ENCODE measurements at places on chromosomes 12 and 14. TPM values are rescaled to one million over a fixed set of nuclear protein-coding genes. Genes with fewer than 3 reads are reported as not detected.

LIN7A gene
- polyA plus RNA-seq: not detected

PLEKHD1 gene
- not detected for polyA plus RNA-seq

POTEM gene
- polyA plus RNA-seq: not detected

STYX gene
- polyA plus RNA-seq: 5.5 TPM

MYF6 gene
- not detected for polyA plus RNA-seq

Data from mammary epithelial cell (primary cell).